ENCODE measurements at places on chromosomes 7 and 10.
A peak's percentile ranks its signal among the peaks of the same experiment; 100 is the strongest.

DNA sequence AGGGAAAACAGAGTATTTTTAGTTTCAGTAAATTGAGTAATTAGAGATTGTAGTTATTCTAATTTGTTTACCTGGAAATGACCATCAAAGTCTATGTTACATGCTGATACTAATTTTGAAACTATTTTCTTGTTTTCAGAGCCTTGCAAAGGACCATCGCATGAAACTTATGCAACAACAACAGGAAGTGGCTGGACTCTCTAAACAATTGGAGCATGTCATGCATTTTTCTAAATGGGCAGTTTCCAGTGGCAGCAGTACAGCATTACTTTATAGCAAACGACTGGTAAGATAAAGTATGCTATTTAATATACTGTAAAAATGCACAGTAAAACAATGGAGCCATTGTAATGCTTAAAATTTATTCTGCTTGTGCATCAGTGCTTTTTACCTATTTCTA, 78.5 kb downstream of the TRIM24 start:
- DNase-seq = peak; percentile 9

- peak; percentile 28 for DNase-seq
Observed at GRCh38 chr10:3622845-3623621, 162.0 kb downstream of the KLF6 start.

GRCh38 chr10:1217237-1217587, 161.0 kb downstream of the WDR37 start:
- DNase-seq = no peak

DNA sequence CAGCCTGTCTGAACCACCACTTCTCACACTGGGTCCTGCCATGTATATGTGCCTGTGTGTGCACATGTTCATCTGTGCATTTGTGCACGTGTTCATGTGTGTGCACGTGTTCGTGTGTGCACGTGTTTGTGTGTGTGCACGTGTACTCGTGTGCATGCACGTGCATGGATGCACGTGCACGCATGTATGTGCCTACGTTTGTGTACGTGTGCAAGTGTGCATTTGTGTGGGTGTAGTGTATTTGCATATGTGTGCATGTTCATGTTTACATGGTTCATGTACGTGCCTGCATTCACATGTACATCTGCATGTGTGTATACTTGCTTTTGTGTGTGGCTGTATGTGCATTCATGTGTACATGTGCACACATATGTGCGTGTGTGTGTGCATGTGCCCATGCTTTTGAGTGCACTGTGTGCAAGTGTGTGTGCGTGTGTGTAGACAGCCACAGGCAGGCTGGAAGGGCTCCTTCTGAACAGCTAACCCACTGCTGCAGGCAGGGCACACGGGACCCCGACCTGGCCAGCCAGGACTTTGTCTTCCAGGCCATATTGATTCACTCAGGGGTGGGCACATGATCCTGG, 28.2 kb downstream of the SLC29A4 start:
- no peak for DNase-seq

GRCh38 chr10:103812432-103812831, 42.9 kb downstream of the SH3PXD2A start:
- DNase-seq = no peak

- peak; percentile 96 for DNase-seq
Observed at GRCh38 chr7:139680676-139681462, 96.9 kb downstream of the HIPK2 start.

DNA sequence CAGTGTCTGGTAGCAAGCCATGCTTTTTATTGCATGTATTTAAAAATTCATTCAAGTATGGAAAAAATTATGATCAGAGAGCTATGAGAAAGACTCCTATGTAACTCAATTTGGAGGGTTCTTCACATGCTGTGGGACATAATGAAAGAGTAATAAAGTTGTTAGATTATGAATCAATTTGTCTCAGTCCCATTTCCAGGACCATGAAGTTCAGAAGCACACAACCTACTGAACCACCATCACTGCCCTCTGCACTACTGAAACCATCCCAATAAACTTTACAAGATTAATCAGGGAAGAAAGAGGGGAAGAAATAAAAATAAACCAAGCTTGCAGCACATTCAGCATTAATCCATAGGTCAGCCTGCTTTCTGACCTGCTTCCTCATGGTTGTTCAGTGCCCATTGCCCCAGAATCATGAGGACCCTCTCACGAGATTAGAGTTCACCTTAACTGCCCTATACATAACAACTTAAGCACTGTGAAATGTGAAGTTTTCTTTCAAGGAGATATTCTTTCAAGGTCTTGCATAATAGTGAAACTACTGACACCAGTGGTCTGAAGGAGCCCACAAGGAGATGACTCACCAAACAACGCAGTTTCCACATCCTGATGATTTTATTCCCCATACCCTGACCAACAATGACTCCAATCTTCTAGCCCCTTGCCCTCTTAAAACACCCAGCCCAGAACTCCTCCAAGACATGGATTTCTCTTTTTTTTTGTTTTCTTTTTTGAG, 171.5 kb upstream of the ADCY1 start:
- peak; percentile 16 for DNase-seq

GRCh38 chr10:122182308-122182707, 88.8 kb upstream of the BTBD16 start:
- DNase-seq = peak; percentile 53

Data from fibroblast of the aortic adventitia (primary cell).